ENCODE measurements at places on chromosomes 6 and 20. TPM values are rescaled to one million over a fixed set of nuclear protein-coding genes. Genes with fewer than 3 reads are reported as not detected.

Gene C6orf141
- total RNA-seq: 61.3 TPM

- no peak for DNase-seq
These were observed 7.1 kb downstream of the DUSP22 start for GRCh38 chr6:299104-299980.

- DNase-seq: no peak
These were observed 7.9 kb downstream of the RIN2 start for GRCh38 chr20:19765913-19766312.

Gene SFTA2
- not detected for total RNA-seq

- DNase-seq: no peak
These were observed 90.0 kb upstream of the INSM1 start for GRCh38 chr20:20277894-20278335.

DNA sequence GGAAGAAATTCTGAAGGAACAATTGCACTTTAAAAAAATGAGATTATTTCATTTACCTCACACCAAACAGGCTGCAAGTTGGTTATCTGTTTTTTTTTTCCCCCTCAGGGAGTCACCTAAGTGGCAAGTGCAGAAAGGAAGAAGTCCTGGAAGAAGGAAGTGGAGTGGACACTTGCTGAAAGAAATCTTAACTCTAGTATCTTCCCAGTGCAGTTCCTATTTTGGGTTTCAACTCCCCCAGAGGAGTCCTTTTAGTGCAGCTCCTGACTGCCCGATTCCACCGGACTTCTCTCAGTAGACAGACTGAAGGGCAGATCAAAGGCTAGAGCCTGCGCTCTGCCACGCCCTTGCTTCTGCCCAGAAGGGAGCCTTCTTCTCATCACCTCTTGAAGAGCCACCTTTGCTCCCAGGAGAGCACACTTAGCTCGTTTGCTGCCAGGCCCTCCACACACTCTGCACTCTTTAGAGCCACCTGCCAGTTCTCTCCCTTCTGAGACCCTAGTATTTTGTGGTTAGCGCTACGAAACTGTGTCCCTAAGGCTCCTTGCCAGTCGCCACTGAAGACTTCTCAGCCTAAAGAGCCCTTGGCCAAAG is 4.9 kb downstream of the MTCL3 start:
- no peak for DNase-seq

GRCh38 chr20:12581644-12582289 is 427.0 kb upstream of the SPTLC3 start:
- no peak for DNase-seq

- no peak for DNase-seq
These were observed 74.0 kb downstream of the MDGA1 start for GRCh38 chr6:37623666-37624065.

GRCh38 chr6:146916435-146917025 is 287.7 kb upstream of the STXBP5 start:
- no peak for DNase-seq
